ENCODE measurements at places on chromosomes 5 and 9.

GRCh38 chr9:77882294-77882693 is 149.3 kb downstream of the GNAQ start:
- DNase-seq, result no peak

DNA sequence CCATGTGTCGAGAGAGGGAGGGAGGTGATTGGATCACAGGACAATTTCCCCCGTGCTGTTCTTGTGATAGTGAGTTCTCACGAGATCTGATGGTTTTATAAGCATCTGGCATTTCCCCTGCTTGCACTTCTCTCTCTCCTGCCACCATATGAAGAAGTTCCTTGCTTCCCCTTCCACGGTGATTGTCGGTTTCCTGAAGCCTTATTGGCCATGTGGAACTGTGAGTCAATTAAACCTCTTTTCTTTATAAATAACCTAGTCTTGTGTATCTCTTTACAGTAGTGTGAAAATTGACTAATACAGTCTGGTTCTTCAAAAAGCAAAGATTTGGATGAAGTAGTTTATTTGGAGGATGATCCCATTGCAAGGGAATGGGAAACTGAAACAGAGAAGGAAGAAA is 11.3 kb upstream of the MIER3 start:
- DNase-seq, result no peak

GRCh38 chr5:11785771-11786352 is 118.4 kb downstream of the CTNND2 start:
- DNase-seq, result no peak

- peak; percentile 68 for DNase-seq
Measured at GRCh38 chr9:109401169-109401989, 80.5 kb upstream of the EPB41L4B start.

- DNase-seq, result no peak
Measured at GRCh38 chr5:7169240-7169878, 226.6 kb upstream of the ADCY2 start.

- no peak for DNase-seq
Measured at GRCh38 chr9:3508078-3508431, 17.7 kb downstream of the RFX3 start.

DNA sequence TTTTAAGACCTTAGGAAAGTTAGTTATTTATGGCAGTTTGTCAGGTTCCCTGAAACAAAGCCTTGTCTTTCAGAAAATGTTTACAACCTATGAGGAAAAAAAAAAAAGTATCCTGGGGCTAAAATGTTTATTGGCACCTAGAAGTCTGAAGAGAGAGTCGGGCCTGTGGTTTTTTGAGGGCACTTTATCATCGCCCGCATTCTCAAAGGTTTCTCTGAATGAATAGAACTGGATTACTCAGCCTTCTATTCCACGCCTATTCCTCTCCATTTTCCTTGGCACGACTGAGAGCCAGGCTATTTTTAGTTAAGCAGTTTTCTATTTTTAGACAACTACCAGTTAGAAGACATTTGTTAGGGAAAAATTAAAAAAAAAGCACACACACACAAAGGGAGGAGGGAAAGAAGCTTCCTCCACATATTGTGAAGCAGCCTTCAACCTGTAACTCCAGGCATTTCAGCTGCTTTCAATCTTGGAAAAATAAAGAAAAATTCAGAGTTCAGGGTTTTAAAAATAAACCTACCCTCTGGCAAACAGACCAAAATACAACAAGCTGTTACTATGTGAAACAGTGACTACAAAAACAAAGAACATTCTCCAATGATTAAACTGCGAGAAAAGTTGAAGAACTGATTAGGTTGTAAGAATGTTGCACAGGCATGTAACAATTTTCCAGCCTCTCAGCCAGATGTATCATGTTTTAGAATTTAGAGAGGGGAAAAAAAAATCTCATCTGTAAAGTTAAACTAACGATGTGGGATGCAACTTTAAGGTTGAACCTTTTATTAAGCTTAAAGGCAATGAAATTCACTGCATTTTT is 97.0 kb downstream of the MEF2C start:
- peak; percentile 95 for DNase-seq

GRCh38 chr9:100505564-100506159 is 32.7 kb downstream of the TMEFF1 start:
- DNase-seq, result peak; percentile 61

DNA sequence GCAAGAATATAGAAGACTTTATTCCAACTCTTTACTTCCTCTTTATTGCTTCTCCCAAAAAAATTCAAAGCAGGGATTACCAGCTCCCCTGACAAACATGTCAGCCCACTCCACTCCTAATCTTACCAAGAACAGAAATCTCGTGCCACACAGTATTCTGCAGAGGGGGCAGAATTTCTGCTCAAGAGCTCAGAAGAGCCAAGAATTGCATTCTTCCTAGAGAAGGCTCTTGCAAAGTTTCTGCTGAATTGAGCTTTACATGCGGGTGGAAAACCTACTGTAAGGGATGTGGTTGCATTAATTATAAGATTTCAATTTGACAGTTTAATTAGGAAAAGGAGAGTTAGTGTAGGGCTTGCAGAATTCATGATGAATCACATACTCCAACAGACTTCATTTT is 428.5 kb downstream of the CETN3 start:
- DNase-seq, result no peak

- DNase-seq, result no peak
Measured at GRCh38 chr9:73451003-73451402, 299.3 kb downstream of the ANXA1 start.

- no peak for DNase-seq
Measured at GRCh38 chr5:113257545-113257944, 177.2 kb downstream of the TSSK1B start.

GRCh38 chr9:13896047-13896446 is 417.9 kb downstream of the NFIB start:
- DNase-seq, result no peak

DNA sequence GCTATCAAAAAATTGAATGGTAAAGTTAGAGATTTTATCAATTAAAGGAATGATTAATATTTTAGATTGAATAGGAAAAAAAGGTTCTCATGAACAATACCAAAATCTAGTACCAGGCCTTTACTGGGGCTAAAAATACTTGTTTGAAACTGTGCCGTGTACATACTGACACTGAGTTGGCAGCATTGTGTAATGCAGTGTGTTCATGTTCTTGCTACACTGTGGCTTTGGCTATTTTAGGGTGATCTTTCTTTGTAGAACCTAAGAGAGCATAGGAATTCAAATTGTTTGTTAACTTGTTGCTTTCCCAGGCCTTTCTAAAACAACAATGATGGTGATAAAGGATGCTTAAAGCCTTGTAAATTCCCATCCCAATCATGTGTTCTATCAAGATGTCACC is 80.9 kb downstream of the KIF4B start:
- no peak for DNase-seq

DNA sequence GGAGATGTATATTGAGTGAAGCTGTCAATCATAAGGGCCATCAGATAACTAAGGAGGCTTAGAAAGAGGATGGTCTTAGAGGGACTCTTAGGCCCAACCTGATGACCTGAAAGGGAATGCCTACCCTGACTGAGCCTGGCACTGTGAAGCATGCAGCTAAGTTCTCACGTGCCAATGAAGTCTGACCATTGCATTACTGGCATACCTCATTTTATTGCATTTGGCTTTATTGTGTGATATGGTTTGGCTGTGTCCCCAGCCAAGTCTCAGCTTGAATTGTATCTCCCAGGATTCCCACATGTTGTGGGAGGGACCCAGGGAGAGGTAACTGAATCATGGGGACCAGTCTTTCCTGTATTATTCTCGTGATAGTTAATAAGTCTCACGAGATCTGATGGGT is 421.6 kb upstream of the SGCD start:
- DNase-seq, result no peak

- DNase-seq, result no peak
Measured at GRCh38 chr5:10328323-10328722, 20.6 kb upstream of the CMBL start.

DNA sequence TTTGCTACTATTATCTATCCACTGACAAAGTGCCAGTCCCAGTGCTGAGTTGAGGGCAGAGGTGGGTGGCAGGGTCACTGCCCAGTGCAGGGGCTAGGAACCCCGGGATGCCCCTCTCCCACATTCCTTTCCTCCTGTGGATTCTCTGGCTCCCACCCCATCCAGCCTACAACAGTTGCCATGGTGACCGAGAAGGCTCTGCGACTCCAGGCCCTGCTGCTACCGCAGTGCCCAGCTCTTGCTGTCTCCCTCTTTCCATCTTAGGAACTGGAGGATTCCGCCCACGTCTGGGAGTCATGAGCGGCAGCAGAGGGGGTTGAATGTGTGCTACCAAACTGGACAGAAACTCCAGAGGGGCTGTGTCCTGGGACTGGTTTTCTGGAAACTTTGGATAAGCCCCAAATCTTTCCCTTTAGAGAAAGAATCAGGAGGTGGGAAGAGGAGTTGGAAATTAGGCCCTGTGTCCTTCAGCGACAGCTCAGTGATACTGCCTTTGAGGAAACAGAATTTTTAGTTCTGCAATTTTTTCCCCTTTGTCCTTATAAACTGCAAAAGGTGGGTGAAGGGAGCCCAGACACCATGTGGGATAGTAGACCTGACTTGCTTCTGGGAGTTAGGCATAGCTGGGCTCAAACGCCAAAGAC is 20.7 kb upstream of the C5orf47 start:
- DNase-seq, result no peak

GRCh38 chr5:4758550-4758949 is 381.6 kb upstream of the ADAMTS16 start:
- no peak for DNase-seq

- DNase-seq, result peak; percentile 87
Measured at GRCh38 chr5:151094030-151094851, 13.4 kb upstream of the TNIP1 start.

GRCh38 chr5:1374679-1375055 is 29.8 kb upstream of the CLPTM1L start:
- peak; percentile 43 for DNase-seq

GRCh38 chr9:105338308-105338707 is 93.9 kb downstream of the SLC44A1 start:
- DNase-seq, result no peak

DNA sequence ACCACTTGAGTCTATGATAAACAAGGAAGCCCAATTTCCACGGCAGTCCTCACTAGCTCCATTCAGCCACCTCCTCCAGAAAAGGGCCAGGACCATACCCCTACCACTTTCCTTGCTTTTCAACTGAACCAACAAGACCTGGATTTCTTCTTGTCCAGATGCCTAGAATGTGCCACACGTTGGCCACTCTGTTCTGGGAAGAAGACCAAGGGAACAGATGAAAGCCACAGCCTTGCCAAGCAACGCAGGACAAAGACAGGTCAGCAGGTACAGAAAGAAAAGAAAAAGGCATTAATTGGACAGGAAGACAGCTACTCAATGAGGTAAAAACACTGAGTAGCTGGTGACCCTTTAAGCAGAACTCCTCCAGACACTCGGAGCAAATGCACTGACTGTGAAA is 2.2 kb downstream of the CCNJL start:
- DNase-seq, result no peak

- peak; percentile 93 for DNase-seq
Measured at GRCh38 chr9:133707065-133707762, 30.9 kb downstream of the SARDH start.

GRCh38 chr5:159456722-159457465 is 126.6 kb upstream of the IL12B start:
- no peak for DNase-seq

GRCh38 chr5:143551820-143552251 is 148.3 kb upstream of the NR3C1 start:
- no peak for DNase-seq

- peak; percentile 71 for DNase-seq
Measured at GRCh38 chr5:35246900-35247647, 16.8 kb upstream of the PRLR start.

DNA sequence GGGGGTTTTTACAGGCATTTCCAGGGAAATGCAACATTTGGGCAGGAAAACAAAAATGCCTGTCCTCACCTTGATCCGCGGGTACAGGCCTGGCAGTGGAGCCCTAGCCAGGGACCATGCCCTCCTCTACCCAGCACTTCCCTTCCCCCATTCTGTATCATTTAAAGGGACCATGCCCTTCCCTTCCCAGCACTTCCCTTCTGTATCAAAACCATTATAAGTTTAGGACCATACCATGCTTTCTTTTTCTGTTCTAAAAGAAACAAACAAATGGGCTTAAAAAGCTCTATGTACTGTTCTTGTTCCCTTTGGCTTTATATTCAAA is 166.9 kb upstream of the ZNF608 start:
- no peak for DNase-seq

- DNase-seq, result peak; percentile 66
Measured at GRCh38 chr9:110066929-110067716, 140.8 kb downstream of the C9orf152 start.

DNA sequence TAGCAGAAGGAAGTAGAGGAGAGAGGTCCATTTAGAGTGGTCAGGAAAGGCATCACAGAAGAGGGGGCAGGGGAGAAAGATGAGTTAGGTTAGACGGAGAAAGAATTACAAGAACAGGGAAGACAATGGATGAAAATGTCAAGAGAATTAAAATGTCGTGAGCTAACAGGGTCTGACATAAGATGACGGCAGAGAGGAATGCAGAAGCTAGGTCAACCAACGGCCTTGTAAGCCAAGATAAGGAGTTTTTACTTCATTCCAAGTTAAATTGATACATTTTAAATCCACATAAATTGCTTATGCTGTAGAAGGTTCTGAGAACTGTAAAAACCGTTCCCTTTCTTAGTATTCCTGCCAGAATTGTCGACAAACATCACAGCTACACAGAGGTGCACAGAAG is 896.9 kb upstream of the DMAC1 start:
- DNase-seq, result no peak

- DNase-seq, result no peak
Measured at GRCh38 chr9:136512651-136513071, 29.8 kb upstream of the SEC16A start.

DNA sequence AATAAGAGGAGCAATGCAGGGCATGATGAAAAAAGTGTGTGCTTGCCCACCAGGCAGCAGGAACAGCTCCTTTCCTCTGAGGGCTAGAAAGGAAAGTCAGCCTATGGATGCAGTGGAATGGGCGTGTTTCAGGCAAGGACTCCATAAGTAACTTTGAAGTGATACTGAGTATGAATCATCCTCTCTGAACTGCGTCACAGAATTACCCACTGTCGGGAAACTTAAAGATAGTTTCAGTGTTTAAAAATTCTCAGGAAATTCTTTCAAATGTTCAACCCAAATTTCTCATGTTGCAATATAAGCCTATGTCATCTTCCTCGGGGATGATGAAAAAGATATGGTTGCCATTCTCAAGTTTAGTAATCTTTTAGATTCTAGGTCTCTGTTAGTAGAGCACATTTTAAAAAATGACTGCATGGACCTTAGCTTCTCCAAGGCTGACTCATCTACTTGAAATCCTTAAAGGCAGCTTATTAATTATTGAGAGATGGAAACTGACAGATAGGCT is 27.7 kb downstream of the PTCD2 start:
- peak; percentile 97 for DNase-seq
